IPS DF 19.7 (cell line): ENCODE measurements at places on chromosomes 16 and 17.

DNA sequence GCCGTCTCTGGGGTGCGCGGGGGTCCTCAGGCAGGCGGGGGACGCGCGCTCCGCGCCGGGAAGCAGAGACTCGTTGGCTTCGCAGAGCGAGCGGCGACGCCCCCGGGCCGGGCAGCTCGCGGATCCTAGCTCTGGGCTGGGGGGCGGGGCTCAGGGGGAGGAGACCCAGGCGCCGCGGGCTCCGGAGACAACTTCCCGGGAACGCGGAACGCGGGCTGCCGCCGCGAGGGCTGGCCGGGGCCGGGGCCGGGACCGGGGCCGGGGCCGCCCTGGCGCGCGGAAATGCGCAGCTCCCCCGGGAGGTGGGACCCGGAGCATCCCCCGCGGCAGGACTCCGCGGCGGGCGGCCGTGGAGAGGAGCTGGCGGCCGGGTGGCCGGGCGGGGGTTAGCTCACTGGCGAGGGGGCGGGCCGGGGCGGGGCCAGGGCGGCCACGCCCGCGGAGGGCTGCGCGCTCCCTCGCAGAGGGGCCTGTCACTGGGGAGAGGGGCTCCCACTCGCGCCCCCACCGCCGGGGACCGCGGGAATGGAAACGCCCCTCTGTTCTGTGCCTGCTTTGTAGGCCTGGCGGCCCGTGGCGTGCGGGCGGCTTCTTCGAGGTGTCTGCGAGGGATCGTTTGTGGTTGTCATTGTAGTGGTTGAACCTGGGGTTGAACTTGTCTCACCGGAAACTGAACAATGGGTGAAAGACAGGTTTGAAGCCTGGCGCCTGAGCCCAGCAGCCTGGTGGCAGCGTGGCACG is at the start of gene GAS7:
Gene GAS7, minus strand, starts transcription at position 98 of the 741 bp plus-strand sequence.
- DNase-seq: no peak

DNA sequence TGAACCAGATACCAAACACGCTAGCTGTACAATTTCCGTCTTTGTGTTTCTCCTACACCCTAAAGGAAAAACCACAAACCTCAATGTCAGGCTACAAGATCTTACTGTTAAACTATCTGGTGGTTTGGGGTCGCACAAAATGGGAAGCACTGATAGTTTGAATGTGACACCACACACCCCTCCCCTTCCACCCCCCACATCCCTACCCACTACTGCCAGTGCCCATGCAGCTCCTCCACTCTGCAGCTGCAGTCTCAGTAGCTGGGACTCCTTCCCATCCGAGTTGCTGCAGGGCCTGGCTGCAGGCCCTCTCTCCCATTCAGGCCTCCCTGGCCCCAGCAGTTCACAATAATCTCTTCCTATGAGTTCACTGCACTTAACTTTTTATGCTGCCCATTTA is 18.4 kb downstream of the TRAP1 start:
- DNase-seq: no peak

- no peak for DNase-seq
Observed at GRCh38 chr16:30951750-30952149, 2.9 kb downstream of the ORAI3 start.

DNA sequence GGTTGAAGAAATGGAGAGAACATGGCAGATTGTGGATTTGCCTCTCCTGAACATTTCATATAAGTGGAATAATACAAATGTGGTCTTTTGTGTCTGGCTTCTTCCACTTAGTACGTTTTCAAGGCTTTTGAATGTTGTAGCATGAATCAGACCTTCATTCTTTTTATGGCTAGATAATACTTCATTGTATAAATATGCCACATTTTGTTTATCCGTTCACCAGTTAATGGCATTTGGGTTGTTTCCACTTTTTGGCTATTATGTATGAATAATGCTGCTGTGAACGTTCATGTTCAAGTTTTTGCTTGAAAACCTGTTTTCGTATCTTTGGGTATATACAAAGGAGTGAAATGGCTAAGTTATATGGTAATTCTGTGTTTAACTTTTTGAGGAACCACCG is 130.4 kb downstream of the TANC2 start:
- DNase-seq: no peak

DNA sequence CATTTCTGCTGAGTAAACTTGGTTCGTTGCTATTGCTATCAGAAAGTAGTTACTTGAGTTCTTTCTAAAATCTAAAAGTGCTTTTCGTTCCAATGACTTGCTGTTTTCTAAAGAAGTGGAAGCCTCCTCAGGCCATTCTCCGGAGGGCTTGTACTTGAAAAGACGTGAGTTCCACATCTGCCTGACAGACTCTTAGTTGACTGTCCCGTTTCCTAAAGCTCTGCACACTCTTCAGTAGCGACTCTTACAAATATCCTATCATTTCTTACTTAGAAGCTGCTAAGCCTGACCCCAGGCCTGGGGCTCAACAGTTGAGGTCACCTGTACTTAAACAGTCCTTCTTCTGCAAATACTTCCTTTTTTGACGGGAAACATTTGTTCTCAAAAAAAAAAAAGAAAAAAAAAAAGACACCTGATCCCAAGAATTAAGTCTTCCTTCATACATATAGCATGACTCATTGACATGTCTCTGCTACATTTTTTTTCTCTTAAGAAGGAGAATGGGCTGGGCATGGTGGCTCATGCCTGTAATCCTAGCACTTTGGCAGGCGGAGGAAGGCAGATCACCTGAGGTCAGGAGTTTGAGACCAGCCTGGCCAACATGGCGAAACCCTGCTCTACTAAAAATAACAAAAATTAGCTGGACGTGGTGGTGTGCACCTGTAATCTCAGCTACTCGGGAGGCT is 61.5 kb downstream of the DHRS7C start:
- no peak for DNase-seq
